NCI-H774 (cell line): ENCODE measurements at places on chromosomes 1 and 21.

- DNase-seq: no peak
These were observed 112.5 kb upstream of the RAB4A start for GRCh38 chr1:229158341-229158921.

DNA sequence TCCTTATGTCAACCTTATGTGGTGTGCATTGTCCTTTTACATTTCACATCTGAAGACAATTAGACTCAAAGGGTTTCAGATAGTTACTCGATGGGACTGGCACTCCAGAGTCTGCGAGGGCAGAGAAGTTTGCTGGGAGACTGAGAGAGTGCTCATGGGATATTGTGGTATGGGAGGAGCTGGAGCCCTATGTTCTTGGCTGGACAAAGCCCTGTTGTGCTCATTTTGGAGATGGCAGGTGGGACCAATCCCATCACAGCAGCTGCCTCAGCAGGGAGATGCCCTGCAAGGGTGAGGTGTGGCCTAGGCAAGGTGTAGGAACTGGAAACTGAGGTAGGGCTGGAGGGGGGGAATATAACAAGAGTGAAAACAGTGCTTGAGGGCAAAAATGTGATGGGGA, 43.5 kb upstream of the CRNN start:
- no peak for DNase-seq

DNA sequence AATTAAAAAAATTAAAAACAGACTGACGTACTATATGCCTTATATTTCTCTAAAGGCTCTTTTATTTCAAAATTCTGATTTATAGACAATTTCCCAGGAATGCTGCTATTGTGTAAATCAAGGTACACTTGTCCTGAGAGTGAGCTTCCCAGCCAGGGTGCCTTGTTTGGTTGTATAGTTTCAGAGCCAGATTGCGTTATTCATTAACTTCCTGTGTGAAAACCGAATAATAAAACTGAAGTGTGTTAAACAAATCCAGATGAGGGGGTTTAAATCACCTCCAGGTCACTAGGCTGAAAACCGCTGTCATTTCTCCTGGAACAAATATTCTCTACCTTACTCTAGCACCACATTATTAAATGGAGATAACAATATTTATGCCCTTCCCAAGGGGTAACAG, 68.7 kb downstream of the LMX1A start:
- peak; percentile 17 for DNase-seq

- no peak for DNase-seq
These were observed 22.9 kb upstream of the SUMO3 start for GRCh38 chr21:44840771-44841170.

DNA sequence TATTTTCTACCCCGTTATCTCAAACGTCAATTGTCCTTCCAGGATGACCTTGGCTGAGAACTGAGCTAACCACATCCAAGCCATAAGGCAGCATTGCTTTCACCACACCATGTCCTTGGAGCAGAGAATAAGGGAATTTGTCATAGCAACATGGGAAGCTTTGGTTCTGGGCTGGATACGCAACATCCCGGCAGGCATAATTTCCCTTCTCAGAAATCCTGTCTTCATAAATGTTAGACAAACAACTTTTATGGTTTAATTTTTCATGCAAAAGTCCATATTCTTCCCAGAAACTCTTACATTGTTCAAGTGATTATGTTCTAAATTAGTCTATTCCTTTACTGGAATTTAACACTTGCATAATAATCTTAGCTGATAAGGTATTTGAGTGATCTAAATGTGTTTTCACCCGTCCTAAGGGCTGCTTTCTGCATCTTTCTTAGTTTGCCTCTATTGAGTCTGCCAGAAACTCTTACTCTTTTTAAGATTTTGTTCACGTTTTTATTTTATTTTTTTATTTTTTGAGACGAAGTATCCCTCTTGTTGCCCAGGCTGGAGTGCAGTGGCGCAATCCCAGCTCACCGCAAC, 51.8 kb downstream of the KCNJ15 start:
- no peak for DNase-seq

- DNase-seq: no peak
These were observed 252.4 kb downstream of the FGGY start for GRCh38 chr1:59549066-59549837.

GRCh38 chr1:172135076-172135672, 285.3 kb upstream of the C1orf105 start:
- no peak for DNase-seq

GRCh38 chr1:232333419-232333767, 296.5 kb downstream of the SIPA1L2 start:
- no peak for DNase-seq

GRCh38 chr1:59204001-59204400, 92.9 kb upstream of the FGGY start:
- DNase-seq: no peak

GRCh38 chr1:241213139-241213538, 143.9 kb downstream of the RGS7 start:
- DNase-seq: no peak

- no peak for DNase-seq
These were observed 344.2 kb upstream of the KAZN start for GRCh38 chr1:14254251-14254650.
